Lower leg skin (tissue), 4 donors: ENCODE measurements at places on chromosomes 1 and 21.
A peak's percentile ranks its signal among the peaks of the same experiment; 100 is the strongest.

- peak; percentile 34 for DNase-seq
These were observed 158.6 kb upstream of the C1orf174 start for GRCh38 chr1:4058706-4059105.

DNA sequence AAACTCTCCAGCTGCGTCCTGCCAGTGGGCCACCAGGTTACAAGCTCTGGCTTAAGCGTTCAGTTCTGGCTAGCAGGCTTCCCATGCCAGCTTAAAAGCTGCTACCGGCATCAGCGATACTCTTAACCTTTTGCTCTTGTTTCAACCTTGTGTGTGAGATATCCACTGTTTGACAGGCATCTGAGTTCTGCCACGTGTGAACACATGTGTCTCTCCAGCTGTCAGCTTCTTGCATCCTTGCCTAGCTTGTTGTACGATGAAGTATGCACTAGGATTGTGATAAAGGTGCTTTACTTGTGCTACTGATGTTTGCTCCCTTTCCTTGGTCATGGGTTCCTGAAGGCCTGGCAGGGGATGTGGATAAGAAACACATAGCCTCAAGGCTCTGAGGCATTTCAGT lies 201.6 kb downstream of the PRDM2 start:
- no peak for DNase-seq

- DNase-seq: no peak
These were observed 140.6 kb downstream of the SYF2 start for GRCh38 chr1:25091658-25092057.

GRCh38 chr1:84995484-84996334 lies 1.2 kb downstream of the MCOLN2 start:
- no peak for DNase-seq

DNA sequence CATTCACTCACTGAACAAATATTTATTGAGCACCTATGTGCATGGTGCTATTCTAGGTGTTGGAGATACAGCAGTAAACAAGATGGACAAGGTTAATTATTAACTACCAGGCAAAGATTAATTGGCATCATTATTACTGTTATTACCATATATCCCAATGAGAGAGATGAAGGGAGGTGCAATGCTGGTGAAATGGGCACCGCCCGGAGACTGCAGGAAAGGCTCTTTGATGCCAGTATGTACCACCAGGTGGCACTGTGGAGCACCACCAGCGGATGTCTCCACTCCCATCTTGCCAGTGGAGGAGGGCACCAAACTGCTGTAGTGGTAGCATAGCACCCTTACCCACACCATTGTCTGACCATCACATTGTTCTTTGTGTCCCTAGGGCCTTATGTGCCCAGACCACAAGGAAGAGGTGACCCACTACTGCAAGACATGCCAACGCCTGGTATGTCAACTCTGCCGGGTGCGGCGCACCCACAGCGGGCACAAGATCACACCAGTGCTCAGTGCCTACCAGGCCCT lies 3.0 kb downstream of the TRIM46 start:
- peak; percentile 77 for DNase-seq

GRCh38 chr1:34267326-34267725 lies 90.6 kb downstream of the C1orf94 start:
- no peak for DNase-seq

DNA sequence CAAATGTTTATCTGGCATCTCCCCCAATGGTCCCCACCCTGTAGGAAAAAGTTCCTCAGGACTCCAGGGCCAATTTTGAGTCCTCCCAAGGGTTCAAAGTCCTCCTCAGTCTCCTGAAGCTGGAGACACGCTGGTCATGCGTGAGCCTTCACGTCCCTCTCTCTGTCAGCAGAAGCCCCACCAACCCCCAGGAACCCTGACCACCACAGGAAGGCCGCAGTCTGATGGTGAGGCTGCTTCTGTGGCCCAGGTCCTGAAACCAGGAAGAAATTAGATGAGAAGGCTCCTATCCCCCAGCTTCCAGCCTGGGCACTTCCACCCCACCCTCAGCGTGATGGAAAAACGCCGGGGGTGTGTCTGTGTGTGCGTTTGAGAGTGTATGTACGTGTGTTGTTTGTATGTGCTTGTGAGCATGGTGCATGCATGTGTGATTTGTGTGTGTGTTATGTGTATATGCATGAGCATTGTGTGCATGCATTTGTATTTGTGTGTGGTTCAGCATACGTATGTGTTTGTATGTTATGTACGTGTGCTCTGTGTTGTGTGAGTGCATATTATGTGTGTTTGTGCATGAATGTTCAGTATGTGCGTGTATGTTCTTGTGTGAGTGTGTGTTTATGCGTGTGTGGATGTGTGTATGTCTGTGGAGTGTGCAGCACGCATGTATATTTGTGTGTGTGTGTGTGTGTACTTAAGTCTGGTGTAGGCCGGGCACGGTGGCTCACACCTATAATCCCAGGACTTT lies 92.5 kb downstream of the SIK1 start:
- DNase-seq: no peak

DNA sequence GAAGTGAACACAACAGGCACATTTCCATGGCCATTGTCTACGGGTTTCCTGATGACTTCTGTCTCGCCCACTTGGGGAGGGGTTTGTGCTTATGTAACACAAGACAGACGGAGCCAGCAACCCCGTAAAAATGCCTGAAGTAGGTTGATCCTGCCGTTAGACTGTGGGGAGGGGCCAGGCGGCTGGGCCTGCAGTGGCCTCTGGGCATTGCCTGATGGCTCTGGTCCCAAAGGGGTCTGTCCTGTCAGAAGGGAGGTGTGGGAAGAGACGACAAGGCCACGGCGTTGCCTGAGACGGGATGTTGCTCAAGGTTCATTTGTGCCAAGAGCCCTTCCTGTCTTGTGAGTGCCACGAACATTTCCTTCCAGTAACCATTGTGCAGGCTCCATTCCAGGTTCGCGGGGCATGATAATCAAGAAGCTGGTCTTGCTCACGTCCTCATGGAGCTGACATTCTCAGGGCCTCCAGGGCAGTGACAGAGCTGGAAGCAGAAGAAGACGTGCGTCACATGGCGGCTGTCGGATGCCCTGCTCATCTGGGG lies 44.7 kb downstream of the ABCG1 start:
- DNase-seq: peak; percentile 91

DNA sequence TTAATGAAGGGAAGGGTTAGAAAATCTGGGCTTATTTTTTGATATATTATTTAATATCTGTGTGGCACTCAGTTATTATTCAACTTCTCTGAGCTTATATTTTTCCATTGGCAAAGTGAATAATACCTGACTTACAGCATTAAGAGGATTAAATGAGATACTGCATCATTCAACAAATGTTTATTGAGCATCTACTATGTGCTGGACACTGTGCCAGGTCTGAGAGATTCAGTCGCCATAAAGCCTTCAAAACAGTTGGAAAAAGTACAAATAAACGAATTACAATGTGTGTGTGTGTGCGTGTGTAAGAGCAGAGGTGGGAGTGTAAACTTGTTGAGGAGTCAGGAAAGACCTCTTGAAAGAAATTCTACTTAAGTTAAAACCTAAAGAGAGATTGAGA lies 87.9 kb upstream of the CD53 start:
- DNase-seq: no peak
